Nucleus accumbens (tissue), 56 donors: ENCODE measurements at places on chromosomes 7 and 10.

DNA sequence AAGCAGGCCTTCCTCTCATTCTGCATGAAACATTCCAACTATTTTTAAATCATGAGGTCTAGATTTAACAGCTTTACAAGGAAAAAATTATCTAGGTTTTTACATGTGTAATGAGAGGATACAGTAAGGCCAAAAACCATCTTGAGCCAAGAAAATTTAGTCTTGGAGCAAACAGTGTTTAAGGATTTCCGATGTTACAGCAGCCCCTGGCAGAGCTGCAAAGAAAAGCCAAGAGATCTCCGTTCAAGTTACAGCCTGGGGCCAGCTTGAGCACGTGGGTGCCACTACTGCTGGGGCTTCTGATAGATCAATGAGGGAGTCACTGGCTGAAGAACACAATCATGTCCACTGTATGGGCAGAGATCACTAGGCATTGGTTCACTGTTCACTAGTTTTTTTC, 156.2 kb downstream of the EVX1 start:
- no peak for DNase-seq

DNA sequence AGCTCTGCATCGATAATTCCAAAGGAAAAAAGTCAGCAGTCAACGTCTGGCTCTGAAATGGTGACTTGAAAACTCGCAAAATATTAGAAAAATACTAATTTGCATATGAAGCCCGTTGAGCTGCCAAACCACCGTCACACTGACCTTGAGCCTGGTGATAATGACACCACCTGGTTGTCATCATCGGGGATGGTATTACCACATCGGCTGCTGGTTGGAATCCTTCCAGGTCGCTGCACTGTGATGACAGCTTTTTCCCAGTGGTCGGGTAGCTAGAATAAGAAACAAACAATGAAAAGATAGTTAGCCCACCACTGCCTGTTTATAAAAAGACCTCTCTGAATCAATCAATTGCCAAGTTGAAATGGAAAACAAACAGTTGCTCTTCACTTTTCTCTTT, 41.6 kb downstream of the LAMB1 start:
- no peak for DNase-seq

- no peak for DNase-seq
These were observed 1050.7 kb downstream of the SORCS3 start for GRCh38 chr10:105691811-105692210.

- DNase-seq: no peak
These were observed 67.6 kb upstream of the GATA3 start for GRCh38 chr10:7986851-7987250.

GRCh38 chr10:3215153-3215775, 42.7 kb upstream of the PITRM1 start:
- DNase-seq: no peak

DNA sequence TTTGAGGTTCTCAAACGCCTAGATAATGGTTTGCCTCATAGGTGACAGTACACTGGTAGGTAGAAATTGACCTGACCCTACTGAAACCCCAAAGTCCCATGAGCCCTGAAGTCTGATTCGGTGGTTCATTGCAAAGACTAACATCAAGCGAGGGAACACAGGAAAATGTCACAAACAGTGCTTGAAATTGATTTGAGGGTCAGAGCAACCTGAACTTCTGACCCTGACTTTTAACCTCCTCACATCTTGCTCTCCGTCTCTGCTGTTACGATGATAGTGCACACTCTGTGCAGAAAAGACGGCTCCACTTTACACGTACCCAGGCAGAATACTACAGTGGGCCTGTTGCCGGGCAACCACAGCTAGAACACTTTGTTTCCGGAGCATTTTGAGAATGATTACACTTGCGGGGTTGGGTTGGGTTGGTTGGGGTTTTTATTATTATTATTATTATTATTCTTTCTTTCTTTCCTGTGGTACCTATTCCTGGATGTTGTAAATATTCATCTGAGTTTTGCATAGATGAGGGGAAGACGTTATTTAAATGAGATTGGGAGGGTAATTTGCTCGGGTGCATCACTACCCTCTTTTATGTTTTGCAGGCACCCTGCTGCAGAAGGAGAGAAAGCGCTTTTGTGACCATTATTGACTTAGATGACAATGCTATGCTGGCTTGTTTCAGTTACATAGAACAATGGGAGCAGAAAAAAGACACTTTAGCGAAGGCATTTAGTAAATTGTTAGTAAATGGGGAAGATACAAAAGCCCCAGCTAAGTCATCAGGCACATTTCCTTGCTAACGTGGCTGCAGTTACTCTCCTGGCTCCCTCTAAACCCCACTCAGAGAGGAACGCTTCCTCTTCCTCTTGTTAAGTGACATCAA, 438.1 kb upstream of the NRP1 start:
- peak; percentile 42 for DNase-seq

GRCh38 chr10:31926765-31927564, 1.7 kb downstream of the ARHGAP12 start:
- DNase-seq: no peak

GRCh38 chr7:113917840-113918239, 969 bp downstream of the PPP1R3A start:
- DNase-seq: no peak

GRCh38 chr7:3338161-3338560, 37.1 kb downstream of the SDK1 start:
- DNase-seq: no peak

- no peak for DNase-seq
These were observed 214.9 kb upstream of the TCF7L2 start for GRCh38 chr10:112735041-112735695.

GRCh38 chr7:142871260-142872105, 14.1 kb downstream of the TRPV6 start:
- DNase-seq: no peak

- no peak for DNase-seq
These were observed 111.2 kb upstream of the KIAA1217 start for GRCh38 chr10:24097751-24098207.

GRCh38 chr7:54906963-54907362, 111.9 kb upstream of the EGFR start:
- DNase-seq: no peak

GRCh38 chr10:71435571-71436267, 39.0 kb downstream of the CDH23 start:
- no peak for DNase-seq
